ENCODE measurements at places on chromosomes 2 and 18. TPM values are rescaled to one million over a fixed set of nuclear protein-coding genes. Genes with fewer than 3 reads are reported as not detected.

Gene GMPPA
- total RNA-seq = 70.0 TPM

Gene LRP1B
- total RNA-seq = 0.29 TPM

Gene OSR1
- 6.6 TPM for total RNA-seq

Gene SLC4A5
- total RNA-seq = 0.29 TPM

Gene TUBA3E
- total RNA-seq = not detected

Gene CAPG
- total RNA-seq = 40.5 TPM

Gene RNF152
- total RNA-seq = 127 TPM

Gene MTX2
- total RNA-seq = 22.8 TPM

Gene CCDC121
- 0.88 TPM for total RNA-seq

Gene KIAA1328
- 3.3 TPM for total RNA-seq

Gene PROM2
- total RNA-seq = 0.72 TPM

Gene CXCR4
- total RNA-seq = 3.6 TPM

Gene ABHD1
- total RNA-seq = not detected

Gene TBC1D8
- total RNA-seq = 8.1 TPM

Gene TRABD2A
- total RNA-seq = 1.8 TPM

Gene SNORC
- total RNA-seq = 2.2 TPM

Gene ZRANB3
- total RNA-seq = 4.6 TPM

Gene HRH4
- total RNA-seq = under 0.01 TPM

Gene SLC9A4
- total RNA-seq = not detected

Gene LYG2
- total RNA-seq = not detected

Gene CTLA4
- not detected for total RNA-seq

Gene CD28
- total RNA-seq = not detected

Gene STARD6
- total RNA-seq = not detected

Gene UNC80
- not detected for total RNA-seq

Gene DYNAP
- not detected for total RNA-seq

Gene RFX8
- 3.1 TPM for total RNA-seq

Gene RPRD1A
- 53.0 TPM for total RNA-seq

Gene ZNF385B
- total RNA-seq = not detected

Gene REG3A
- total RNA-seq = not detected

Gene SAG
- total RNA-seq = not detected

Gene VWC2L
- not detected for total RNA-seq

Gene NETO1
- 0.72 TPM for total RNA-seq
